ENCODE measurements at places on chromosomes 1 and 21.

DNA sequence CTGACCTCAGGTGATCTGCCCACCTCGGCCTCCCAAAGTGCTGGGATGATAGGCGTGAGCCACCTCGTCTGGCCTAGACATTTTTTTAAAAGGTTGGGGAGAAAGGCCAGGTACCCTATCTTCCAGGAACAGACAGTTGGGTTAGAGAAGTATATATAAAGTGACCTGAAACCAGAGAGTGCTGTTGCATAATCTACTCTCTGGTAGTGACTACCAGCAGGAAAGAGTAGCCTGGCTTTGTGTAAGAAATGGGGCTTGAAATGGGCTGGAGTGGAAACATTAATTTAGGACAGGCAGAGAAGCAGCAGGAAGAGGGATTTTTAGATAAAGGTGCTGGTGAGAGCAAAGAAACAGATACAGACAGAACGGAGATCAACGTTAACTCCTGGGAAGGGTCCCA, 125.8 kb upstream of the HOOK1 start:
- DNase-seq, result no peak

GRCh38 chr1:59926381-59927123, at the start of gene CYP2J2:
Gene CYP2J2, minus strand, starts transcription at chr1:59926773. Its CDS starts 27 bp downstream, at chr1:59926746.
- DNase-seq, result no peak

- DNase-seq, result no peak
Measured at GRCh38 chr1:67441183-67441582, 11.0 kb upstream of the SERBP1 start.

DNA sequence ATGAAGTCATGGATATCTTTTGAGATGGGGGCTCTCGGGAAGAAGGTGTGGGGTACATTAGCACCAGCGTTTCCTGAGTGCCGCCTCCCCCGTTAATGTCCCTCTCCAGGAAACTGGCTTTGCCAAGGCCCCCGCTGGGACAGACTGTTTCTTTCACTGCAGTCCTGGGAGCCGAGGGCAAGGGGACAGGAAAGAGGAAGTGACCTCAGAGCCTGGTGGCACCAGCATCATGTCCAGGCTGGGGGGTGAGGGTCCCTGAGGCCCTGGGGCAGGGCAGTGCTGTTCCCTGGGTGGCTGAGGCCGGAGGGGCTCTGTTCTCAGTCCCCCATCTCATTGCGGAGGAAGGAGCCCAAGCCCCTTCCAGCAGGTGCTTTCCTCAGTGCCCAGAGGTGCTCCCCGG, 5.8 kb downstream of the PFKL start:
- DNase-seq, result no peak

GRCh38 chr21:31973402-31973944, 100.7 kb downstream of the HUNK start:
- DNase-seq, result no peak

GRCh38 chr1:43061757-43062156, 103.1 kb upstream of the SLC2A1 start:
- DNase-seq, result no peak

DNA sequence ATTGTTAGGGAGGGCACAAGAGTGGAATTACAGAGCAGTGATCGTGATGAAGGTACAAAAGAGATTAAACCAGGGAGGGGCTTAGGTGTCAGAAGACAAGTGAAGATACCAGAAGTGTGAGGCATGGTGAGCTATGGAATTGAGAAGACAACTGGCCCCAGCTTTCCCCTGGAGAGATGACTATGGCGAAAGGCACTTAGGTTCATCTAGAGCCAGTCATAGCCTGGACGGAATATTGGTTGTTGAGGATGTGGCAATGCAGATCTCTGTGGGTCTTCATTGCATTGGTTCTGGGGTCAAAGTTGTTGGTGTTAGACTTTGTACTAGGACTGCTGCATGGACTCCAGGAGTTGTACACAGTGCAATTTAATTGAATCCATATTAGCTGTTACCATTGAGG, 115.7 kb downstream of the FASLG start:
- no peak for DNase-seq
